ENCODE measurements at places on chromosomes 6 and 20.

- peak; percentile 65 for DNase-seq
Measured at GRCh38 chr6:3518356-3519190, 61.7 kb upstream of the SLC22A23 start.

GRCh38 chr6:38262026-38262425 lies 377.7 kb downstream of the BTBD9 start:
- DNase-seq, result peak; percentile 67

DNA sequence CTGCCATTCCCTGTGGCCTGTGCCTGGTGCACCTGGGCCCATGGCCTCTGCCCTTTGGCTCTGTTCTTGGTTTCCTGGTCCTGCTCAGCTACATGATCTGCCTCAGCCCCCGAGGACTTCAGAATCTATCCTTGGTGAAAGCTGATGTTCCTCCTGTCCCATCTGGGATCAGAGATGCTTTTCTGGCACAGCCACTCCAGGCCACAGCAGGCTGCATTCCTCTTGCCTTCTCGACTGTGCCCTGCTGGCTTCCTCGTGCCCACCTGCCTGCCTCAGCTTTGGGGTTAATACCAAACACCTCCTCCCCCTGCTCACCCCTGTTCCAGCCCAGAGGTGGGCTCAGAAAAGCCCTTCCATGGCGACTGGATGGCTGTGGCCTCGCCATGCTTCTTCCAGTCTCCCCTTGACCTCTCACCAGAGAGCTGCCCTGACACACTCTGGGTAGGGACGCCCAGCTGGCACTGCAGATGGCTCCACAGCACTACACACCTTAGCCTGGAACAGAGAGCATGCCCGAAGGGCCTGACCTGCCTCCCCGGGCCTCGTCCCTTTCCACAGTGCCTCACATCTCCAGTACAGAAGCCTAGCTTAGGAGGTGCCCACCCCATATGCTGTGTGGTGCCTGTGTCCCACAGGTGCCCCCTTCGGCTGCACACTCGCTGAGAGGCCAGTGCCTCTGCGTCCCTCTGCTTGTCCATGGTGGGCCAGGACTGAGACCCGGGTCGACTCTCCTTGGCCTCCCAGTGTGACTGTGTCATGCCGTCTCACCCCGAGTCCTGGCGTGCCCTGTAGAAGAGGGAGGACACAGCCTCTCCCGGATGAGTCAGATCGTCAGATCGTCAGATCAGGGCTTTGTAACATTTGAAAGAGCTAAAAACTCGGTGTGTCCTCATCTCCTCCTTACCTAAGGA lies 148.8 kb downstream of the DTNBP1 start:
- DNase-seq, result no peak

DNA sequence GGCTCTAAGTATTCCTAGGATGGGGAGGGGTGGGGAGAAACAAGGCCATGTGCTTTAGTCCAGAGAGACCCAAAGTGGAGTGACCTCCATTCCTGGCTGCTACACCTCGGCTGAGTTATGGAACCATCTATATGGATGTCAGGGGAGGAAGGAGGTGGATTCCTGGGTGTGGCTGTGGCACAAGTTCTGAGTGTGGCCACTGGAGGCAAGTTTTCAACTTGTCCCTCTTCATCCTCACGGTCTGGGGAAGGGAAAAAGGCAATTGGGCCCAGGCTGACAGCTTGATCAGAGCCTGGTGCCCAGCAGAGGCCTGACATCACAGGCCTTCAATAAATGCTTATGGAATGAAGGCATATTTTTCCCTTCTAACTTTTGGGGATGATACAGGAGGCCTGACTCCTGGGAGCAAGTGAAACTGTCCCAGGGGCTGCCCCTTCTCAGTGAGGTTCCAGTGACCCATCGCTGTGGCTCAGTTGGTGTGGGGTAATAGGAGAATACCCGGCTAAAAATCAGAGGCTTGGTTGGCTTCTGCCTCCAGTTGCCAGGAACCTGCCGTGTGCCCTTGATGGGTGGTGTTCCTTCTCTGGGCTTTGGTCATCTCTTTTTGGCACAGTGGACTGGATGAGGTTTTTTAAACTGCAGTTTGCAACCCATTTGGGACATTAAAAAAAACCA lies 1.8 kb upstream of the ITPR3 start:
- no peak for DNase-seq

DNA sequence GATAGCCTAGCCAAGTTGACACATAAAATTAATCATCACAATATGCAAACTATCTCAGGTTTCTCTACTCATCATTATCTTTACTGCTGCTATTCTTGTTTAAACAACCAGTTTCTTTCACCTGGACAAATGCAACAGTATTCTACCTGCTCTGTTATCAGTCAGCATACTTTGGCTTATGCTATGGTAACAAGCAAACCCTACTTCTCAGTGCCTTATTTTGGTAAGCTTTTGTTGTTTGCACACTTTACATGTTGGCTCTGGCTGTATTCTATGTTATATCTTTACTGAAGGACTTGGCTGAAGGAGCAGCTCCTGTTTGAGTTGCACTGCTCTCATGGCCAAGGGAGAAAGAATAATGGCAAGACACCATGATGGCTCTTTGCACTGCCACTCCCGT lies 463.1 kb downstream of the EPM2A start:
- no peak for DNase-seq

- DNase-seq, result no peak
Measured at GRCh38 chr20:1394686-1395085, 1.8 kb upstream of the FKBP1A start.

- DNase-seq, result peak; percentile 30
Measured at GRCh38 chr6:30264743-30265142, 51.5 kb upstream of the TRIM26 start.

GRCh38 chr20:32946629-32947028 lies 57.6 kb downstream of the SUN5 start:
- DNase-seq, result no peak

Data from GM04503 (cell line).